ENCODE measurements at places on chromosomes 7 and 10.

DNA sequence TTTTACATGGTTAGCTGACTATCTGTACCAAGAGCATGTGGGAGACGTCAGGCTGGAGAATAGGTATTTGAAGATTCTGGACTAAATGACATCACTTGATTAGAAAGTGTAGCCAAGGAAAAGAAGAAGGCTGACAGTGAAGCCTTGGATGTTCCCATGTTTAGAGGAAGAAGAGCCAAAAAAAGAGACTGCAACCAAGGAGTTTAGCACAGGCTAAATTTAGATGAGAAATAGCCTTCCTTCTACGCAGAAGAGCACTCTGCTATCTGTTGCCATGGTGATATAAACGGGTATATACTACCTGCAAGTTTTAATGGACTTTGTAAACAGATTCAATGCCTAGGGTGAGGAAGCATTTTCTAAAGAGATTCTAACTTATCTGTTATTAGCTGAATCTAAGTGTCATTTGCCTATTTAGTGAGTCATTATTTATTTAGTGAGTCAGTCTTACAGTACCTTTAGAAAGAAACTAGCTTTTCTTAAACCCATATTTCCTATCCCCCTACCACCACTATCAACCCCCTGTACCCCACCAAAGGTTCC is 69.8 kb downstream of the CDK6 start:
- DNase-seq, result no peak

DNA sequence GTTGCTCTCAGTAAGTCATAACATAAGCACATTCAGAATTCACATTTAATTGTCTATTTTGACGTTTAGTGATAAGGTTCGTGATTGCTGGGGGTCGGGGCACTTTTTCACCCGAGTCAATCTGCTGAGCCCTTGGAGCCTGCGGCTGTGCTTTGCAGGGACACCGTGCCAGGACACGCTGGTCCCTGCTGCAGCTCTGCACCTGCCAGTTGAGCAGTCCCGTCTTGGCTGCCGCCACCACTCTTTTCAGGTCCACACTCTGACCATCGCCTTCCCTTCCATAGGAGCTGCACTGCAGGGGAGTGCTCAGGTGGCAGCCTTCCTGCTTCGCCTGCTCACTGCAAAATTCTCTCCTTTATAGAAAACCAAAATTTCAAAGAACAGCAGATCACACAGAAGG is 36.4 kb downstream of the CUL1 start:
- no peak for DNase-seq

- DNase-seq, result no peak
Observed at GRCh38 chr7:3206771-3207191, 94.3 kb upstream of the SDK1 start.

GRCh38 chr10:88070080-88070880 is 206.9 kb downstream of the PTEN start:
- no peak for DNase-seq

DNA sequence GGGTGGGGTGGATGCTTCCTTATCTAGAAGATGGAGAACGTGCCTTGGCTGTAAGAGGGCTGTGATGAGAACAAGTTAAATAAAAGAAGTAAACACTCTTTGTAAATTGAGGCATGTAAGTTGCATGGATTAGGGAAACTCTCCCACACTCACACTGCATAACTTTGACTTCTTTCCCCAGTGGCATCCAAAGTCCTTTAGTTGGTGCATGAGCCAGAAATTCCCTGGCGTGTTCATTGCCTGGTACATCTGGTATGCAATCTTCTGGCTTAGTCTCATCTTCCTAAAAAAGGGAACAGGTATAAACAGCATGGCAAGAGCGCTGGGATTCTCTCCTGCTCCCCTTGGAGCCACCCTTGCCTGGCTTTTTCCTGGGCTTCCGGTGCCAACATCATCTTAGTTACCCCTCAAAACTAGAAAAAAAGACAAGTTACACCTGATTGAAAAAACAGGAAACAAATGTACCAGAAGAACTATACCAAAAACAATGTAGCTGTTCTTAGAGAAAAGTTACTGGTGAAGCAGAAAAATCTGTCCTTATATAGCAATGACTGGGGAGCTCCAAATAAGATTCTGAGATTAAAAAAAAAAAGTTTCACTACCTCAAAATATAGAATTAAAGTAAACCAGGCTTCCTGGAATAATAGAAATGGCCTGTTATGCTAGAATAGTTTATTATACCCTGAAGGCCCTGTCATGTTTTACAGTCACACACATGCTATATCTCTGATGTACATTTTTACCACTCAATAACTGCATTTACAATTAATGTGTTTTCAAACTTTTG is 9.9 kb downstream of the RP9 start:
- DNase-seq, result no peak

All from activated CD4-positive, alpha-beta T cell treated with anti-CD3 and anti-CD28 coated beads for 48 hours (primary cell).